Left lung (tissue), 14 donors: ENCODE measurements at places on chromosomes 12 and 14. TPM values are rescaled to one million over a fixed set of nuclear protein-coding genes. Genes with fewer than 3 reads are reported as not detected.

GRCh38 chr12:32583534-32583933, 95.6 kb upstream of the DNM1L start:
- no peaks in the 10 kb centered on the region for H3K36me3 ChIP-seq
- H3K27ac ChIP-seq: peak overlapping the region; percentile 14
- DNase-seq: no peak
- H3K4me3 ChIP-seq: no peak overlapping the region

- H3K27ac ChIP-seq: peak overlapping the region; percentile 23
- DNase-seq: no peak
- H3K36me3 ChIP-seq: no peaks in the 10 kb centered on the region
- H3K4me3 ChIP-seq: no peak overlapping the region
- no peaks in the 10 kb centered on the region for H3K4me1 ChIP-seq
- no peaks in the 10 kb centered on the region for H3K27me3 ChIP-seq
These were observed 37.0 kb upstream of the HECTD1 start for GRCh38 chr14:31244626-31245025.

DNA sequence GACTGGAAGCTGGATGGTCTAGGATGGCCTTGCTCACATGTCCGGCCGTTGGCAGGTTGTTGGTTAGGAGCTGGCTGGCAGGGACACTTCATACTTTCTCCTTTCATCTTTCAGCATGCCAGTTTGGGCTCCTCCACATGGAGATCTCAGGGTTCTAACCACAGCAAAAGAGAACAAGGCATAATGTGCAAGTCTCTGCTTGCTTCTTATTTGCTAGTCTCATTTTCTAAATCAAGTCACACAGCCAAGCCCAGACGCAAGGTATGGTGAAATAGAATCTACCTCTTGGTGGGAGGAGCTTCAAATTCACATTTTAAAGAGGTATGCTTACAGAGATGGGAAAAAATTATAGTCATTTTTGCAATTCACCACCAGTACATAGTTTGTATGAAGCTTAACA, 69.1 kb upstream of the NAP1L1 start:
- no peak for DNase-seq
- no peaks in the 10 kb centered on the region for H3K27me3 ChIP-seq
- peaks cover 10% of the 10 kb centered on the region for H3K4me1 ChIP-seq
- no peak overlapping the region for H3K27ac ChIP-seq

- H3K27me3 ChIP-seq: peaks cover 4% of the 10 kb centered on the region
- DNase-seq: peak; percentile 58
- no peaks in the 10 kb centered on the region for H3K4me1 ChIP-seq
These were observed 200.4 kb downstream of the PTPRO start for GRCh38 chr12:15522574-15523187.

DNA sequence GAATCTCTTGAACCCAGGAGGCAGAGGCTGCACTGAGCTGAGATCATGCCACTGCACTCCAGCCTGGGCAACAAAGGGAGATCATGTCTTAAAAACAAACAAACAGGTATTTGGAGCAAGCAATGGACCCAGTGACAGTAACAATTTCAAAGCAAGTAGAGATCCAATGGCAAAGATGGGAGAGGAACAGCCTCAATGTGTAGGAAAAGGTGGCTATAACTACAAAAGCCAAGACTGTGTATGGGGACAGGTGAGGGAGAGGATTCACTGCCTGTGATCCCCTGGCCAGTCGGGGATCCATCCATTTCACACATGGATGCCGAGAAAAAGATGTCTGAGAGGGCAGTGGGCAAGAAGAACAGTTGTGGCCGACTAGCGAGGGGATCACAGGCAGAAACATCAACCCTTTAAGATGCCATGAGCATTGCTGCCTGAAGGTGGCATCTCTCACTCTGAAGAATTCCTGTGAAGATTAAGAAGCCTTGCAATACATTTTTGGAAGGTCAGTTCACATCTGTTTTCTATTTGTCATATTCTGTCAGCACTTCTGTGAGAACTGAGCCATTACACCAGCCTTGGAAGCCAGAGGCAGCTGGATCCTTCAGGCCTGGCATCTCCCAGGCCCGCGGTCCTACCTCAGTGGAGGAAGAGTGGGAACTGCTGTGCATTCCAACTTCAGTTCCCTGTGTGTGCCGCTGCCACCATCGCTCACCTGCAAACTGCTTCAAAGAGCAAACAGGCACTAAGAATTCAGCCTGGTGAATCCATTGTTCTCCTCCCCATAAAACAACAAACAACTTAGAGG, 54.5 kb upstream of the FRS2 start:
- H3K36me3 ChIP-seq: no peaks in the 10 kb centered on the region
- peak; percentile 73 for DNase-seq
- no peak overlapping the region for H3K4me3 ChIP-seq
- H3K27ac ChIP-seq: no peak overlapping the region
- H3K27me3 ChIP-seq: no peaks in the 10 kb centered on the region

GRCh38 chr12:868722-869121, 80.8 kb downstream of the RAD52 start:
- DNase-seq: no peak
- H3K4me1 ChIP-seq: no peaks in the 10 kb centered on the region
- no peaks in the 10 kb centered on the region for H3K36me3 ChIP-seq
- no peak overlapping the region for H3K27ac ChIP-seq
- H3K27me3 ChIP-seq: no peaks in the 10 kb centered on the region

DNA sequence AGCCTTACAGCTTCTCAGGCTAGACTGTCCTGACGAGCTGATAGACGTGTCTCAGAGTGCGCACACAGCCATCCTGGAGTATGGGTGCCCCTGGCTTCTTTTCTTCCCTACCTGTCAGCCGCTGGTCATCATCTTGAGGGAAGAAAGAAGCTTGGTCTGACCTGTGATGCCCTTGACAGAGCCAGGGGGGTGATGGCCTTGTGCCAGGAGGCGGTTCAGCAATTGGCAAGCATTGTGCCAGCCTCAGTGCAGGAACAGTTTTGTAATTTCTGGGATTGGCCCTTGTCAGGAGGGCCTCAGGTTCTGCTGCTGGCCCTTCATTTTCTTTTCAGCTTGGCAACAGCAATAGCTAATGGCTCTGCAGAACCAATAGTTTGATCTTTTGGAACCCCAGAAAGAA, 80.1 kb downstream of the ADCK1 start:
- no peak for DNase-seq
- no peaks in the 10 kb centered on the region for H3K4me1 ChIP-seq
- no peak overlapping the region for H3K4me3 ChIP-seq
- H3K27me3 ChIP-seq: no peaks in the 10 kb centered on the region
- H3K36me3 ChIP-seq: peaks cover 4% of the 10 kb centered on the region

- no peak overlapping the region for H3K4me3 ChIP-seq
- no peaks in the 10 kb centered on the region for H3K27me3 ChIP-seq
- H3K36me3 ChIP-seq: no peaks in the 10 kb centered on the region
- no peaks in the 10 kb centered on the region for H3K4me1 ChIP-seq
- no peak for DNase-seq
These were observed 166.2 kb downstream of the PIK3C2G start for GRCh38 chr12:18427520-18427919.

CARMIL3 gene
- total RNA-seq: 2.3 TPM

OR4L1 gene
- total RNA-seq: not detected

RIN3 gene
- 54.8 TPM for total RNA-seq

G2E3 gene
- 17.5 TPM for total RNA-seq

IFT81 gene
- 13.2 TPM for total RNA-seq

TMX1 gene
- 32.7 TPM for total RNA-seq
